Stimulated activated CD4-positive, alpha-beta T cell treated with anti-CD3 and anti-CD28 coated beads, Interleukin-1b, Interleukin-23, amount 100 ng/mL, for 4 hours (primary cell): ENCODE measurements at places on chromosomes 1 and 21.

DNA sequence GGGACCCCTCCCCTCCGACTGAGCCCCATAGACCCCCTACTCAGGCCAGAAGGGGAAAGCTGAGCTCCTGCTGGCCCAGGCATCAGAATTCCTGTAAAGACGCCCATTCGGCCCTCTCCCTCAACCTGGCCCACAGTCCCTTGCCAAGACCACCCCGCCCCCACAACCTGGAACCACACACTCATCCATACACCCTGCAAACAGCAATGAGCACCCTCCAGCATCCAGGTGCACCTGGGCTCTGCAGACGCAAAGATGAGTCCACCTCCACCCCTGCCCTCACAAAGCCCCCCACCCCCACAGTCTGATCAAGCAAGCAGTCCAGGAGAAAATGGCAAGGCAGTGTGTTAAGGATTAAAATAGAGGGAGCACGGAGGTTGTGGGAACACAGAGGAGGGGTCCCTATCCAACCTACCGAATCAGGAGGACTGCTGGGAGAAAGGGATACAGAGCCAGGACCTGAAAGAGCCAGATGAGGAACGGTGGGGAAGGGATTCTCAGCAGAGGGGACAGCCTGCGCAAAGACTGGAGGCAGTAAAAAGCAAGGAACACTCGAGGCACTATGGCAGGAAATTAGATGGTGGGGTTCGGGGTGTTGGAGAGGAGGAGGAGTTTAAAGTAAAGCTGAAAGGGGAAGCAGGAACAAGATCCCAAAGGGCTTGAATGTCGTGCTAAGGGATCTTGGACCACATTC is 67.3 kb upstream of the LAPTM5 start:
- no peak for DNase-seq

DNA sequence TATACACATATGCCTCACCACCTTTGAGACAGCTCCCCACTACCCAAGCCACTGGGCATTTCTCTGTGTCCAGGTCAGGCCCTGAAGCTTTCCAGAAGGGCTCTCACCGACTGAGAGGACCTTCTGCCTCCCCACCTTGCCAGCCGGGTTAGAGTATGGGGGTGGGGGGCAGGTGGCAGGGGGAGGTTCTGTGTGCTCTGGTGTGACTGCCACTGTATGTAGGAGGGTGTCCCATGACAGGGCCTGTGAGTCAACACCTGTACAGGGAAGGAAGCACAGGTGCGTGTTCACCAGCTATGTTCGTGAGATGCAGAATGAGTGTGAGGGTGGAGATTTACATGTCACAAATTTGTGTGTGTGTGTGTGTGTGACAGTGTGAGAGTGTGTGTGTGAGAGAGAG is 7.0 kb downstream of the AHDC1 start:
- DNase-seq = no peak

DNA sequence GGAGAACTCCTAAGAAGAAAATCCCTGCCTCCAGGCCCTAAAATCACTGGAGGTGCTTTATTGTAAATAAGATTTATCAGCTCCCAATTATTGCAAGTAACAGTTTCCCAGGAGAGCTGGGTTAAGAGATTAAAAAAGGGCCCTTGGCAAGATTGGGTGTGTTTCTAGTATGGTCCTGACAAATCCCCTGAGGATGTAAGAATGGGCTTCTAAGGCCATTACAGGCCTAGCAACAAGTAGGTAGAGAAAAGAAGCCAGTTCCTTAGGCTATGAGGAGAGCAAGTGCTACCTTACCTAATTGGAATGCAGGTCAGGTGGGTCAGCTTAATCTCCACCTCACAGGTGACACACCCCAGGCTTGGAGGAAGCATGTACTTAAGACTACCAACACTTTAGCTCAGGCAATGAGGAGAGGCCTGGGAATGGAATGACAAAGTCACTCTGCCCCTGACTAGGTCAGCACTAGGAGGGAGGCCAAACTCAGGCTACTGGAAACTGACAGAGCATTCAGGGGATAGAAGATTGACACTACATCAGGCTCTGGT is 6.8 kb upstream of the OTUD7B start:
- DNase-seq = no peak

- DNase-seq = no peak
Observed at GRCh38 chr21:37058261-37058660, 14.6 kb downstream of the PIGP start.

DNA sequence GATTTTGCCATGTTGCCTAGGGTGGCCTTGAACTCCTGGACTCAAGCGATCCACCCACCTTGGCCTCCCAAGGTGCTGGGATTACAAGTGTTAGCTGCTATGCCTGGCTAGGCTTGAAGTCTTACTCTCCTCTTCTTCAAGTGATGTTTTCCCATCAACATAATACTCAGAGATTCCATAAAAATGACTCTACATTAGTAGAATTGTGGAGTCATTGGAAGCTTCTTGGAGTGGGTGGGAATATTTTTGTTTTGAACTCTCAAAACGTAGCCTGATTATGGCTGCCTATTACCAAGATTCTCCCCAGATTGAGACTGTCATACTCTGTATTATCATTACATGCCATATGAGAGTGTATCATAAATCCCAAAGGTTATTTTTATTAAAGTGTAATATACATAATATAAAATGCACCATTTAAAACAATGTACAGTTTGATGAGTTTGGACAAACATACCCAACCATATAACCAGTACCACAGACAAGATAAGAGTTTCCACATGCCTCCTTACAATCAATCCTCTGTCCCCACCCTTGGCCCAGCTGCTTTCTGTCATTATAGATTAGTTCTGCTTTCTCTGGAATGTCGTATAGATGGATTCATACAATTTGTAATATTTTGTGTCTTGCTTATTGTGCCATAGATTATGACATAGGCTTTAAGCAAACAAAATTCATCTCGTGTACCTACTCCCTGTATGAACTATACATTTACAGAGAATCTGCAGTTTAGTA is 8.0 kb upstream of the DNM3 start:
- no peak for DNase-seq

- DNase-seq = no peak
Observed at GRCh38 chr1:182431278-182431677, 18.7 kb upstream of the RGSL1 start.

GRCh38 chr1:21783679-21784603 is 992 bp upstream of the USP48 start:
- DNase-seq = no peak

GRCh38 chr1:40451238-40451585 is 936 bp downstream of the ZFP69B start:
- no peak for DNase-seq

GRCh38 chr1:201888282-201889089 is at the start of gene SHISA4:
Gene SHISA4, plus strand, starts transcription at chr1:201888898. Its CDS starts 97 bp downstream, at chr1:201888995.
- DNase-seq = no peak

- DNase-seq = no peak
Observed at GRCh38 chr1:96703186-96703585, 18.4 kb upstream of the PTBP2 start.

DNA sequence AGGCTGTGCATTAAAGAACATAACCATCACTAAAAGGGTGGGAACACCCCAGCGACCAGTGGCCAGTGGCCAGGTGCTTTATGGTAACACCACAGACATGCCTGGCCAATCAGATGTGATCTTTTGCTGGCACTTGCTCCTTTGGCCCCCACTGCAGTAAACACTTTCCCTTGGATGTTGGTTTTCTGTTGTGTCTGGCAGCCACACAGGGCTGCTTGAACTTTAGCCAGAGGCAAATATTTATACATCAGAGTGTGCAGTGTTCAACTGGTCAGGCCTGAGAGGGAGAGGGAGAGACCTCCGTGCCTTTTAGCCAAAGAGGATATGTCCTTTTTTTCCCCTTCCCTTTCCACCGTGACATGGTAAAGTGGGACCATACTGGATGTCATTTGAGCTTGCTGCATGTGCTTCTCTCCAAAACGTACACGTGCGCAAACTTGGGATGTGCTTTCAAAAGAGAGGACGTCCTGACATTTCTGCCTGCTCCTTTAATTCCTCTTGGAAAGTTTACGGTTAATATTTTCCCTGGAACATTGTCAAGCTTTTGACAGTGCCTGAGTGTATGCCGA is 101.2 kb downstream of the NFIA start:
- DNase-seq = no peak

DNA sequence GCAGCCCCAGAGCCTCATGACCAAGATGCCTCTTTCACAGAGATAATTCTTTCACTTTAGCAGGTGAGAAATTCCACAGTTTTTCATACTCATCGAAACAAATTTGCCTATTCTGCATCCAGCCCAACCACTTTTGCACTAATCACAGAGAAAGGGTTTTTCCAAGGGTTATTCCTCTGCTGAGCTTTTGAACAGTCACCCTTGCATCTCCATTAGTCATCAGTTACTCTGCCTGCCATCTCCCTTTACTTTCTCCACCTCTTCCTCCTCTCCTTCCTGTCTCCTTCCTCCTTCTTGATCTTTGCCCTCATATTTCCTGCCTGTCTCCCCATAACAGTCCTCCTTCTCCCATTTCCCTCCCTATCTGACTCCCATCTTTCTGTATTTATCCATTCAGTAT is 43.9 kb downstream of the FH start:
- no peak for DNase-seq

DNA sequence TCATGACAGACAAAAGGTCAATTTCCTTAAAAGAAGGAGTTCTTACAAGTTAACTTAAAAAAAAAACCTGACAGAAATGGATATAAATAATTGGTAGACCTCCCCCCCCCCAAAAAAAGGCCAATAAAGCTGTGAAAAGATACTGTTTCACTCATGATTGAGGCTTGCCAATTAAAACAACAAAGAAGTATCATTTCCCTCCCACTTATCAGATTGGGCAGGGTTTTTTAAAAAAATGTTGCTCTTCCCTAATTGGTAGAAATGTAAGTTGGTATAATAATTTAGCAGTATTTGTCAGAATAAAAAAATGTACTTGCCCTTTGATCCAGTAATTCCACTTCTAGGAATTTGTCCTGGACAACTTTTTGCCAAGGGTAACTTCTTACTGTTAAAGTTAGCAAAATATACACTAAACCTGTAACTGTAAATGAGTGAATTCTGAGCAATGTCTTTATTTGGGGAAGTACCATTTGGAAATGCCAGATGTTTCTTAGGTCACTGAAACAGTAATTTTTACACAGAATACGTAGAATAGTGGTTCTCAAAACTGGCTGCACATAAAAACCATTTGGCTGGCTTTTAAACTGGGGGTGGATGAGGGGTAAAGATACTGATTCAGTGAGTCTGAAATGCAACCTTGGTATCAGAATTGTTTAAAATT is 17.5 kb downstream of the RNF2 start:
- no peak for DNase-seq

GRCh38 chr1:104092698-104093097 is 343.0 kb downstream of the AMY1C start:
- DNase-seq = no peak

- peak; percentile 37 for DNase-seq
Observed at GRCh38 chr21:17688912-17689874, 76.5 kb upstream of the BTG3 start.

DNA sequence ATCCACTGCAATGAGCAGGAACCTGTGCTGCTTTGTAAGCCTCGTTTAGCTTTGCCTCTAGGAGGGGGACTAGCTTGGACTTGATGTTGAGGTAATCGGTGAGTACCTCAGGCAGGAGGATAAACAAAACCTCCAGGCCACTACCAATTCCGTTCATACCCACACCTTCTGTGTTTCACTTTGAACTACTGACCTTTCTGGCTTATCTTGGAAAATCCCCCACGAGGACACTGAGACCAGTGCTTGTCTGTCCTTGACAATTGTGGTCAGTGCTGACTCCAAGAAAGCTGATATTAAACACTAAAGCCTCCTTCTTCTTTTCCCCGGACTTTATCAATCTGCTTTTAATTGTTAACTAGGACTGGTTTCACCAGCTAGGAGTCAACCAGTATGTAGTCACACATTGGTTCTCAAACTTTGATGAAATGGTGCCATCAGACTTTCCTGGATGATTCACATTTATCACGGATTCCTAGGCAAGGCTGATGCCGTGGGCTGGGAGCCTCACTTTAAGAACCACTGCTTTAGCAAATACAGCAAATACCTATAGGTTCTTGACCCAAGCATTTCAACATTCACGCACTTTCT is 52.7 kb downstream of the TGFB2 start:
- DNase-seq = no peak

DNA sequence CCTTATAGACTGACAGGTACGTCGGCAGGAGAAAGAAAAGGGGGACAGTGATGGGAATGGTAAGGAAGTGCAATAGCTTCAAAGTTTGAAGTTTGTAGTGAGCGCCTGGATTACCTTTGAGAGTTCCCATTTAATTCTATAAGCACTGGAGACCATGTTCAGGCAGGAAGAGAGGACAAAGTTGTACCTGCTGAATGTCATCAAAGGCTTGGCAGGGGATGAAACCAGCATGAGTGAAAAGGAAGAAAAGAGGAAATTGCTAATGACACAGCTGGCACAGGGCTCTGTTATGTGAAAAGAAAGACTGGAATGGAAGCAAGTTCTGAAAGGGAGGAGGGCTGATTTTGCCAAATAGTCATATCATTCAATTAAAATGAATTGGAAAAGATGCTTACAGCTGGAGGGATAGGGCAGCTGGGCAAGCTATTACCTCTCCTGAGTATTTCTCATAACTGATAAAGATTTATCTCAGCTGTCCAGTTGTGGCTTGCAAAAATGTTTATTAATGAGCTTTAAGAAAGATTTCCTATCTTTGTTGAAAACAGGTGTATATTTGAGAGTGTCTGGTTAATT is 109.2 kb downstream of the HMCN1 start:
- no peak for DNase-seq

DNA sequence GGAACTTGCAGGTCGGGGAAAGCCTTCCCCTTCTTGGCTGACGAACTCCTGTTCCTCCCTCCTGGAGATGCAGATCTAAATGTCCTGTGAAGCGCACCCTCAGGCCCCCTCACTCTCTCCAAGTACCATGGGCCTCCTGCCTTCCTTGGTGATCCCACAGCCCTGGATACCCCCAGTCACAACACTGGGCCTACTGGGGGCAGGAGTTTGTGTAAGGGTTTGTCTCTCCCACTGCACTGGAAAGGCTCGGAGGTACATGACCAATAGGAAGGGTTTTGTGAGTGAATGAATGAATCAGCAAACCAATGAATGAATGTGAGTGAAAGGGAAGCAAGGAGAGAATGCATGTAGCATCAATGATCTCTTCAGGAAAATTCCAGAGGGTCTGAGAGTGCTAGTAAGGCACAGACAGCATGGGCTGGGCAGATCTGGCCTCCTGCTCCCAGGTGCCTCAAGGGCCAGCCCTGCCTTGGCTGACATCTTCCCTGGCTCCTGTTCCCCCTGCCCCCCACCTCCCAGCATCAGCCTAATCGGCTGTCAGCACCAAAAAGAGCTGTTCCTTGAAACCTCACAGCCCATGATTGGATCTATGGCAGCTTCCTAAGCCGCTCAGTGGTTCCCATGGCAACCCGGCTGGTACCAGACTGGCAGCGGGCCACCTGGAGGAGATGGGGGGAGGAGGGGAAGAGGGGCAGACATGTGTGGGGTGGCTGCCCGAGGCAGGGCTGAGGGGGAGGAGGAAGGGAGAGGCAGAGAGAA is 95.8 kb downstream of the VWA5B1 start:
- no peak for DNase-seq

- no peak for DNase-seq
Observed at GRCh38 chr1:114209971-114210370, 56.3 kb upstream of the SYT6 start.

- DNase-seq = no peak
Observed at GRCh38 chr1:94590203-94591137, 48.9 kb upstream of the F3 start.
